Posterior cingulate gyrus (tissue), 11 donors: ENCODE measurements at places on chromosomes 1 and 21.

- no peak for DNase-seq
Measured at GRCh38 chr1:6645018-6645417, 20.4 kb downstream of the THAP3 start.

DNA sequence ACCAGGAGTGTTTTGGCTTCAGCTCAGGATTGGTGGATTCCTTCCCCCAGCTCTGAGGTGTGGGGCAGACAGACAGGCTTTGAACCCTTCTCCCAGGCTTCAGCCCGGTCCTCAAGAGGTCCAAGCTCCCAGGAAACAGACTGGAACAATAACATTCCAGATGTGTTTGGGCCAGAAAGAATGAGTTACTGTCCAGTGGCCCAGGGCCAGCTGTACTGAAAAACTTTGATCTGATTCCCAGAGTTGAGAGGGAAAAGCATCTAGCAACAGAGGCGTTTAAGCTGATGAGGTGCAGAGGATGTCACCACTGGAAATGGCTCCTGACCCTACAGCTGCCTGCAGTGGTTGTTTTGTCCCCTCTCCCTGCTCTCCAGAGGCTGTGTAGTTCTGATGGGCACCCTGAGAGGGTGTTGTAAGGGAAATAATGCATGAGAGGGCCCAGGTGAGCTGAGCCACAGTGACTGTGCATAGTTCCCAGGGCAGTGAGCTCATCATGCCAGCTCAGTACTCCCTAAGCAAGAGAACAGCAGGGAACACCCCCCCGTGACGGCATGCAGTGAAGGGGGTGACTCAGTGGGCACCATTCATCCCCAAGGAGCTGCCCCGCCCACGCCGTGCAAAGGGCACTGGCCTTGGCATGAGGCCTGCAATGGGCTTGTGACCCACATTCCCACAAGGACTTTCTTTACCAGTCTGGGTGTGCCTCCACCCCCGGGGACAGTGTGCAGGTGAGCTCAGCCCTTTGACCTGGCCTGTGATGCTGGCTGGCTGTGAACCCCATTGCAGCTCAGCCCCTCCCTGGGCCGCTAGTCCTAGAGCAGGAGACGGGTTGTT is 13.8 kb upstream of the SFN start:
- no peak for DNase-seq

- no peak for DNase-seq
Measured at GRCh38 chr1:40313958-40314720, 2.9 kb downstream of the COL9A2 start.

DNA sequence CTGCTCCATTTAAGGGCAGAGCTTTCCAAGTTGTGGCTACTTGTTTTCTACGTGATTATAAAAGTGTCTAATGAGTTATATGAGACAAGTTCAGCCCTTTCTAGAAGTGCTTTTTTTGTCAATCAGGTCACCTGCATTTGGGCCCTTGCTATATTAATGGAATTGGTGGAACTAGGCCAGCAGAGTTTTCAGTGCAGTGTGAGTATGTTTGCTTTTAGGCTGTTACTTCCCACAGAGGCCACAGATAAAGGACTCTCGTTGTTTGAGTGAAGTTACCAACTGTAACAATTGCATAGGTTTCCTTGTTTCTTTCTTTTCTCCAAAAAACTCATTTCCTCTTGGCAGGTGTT is 10.9 kb downstream of the SMAP2 start:
- DNase-seq: no peak

DNA sequence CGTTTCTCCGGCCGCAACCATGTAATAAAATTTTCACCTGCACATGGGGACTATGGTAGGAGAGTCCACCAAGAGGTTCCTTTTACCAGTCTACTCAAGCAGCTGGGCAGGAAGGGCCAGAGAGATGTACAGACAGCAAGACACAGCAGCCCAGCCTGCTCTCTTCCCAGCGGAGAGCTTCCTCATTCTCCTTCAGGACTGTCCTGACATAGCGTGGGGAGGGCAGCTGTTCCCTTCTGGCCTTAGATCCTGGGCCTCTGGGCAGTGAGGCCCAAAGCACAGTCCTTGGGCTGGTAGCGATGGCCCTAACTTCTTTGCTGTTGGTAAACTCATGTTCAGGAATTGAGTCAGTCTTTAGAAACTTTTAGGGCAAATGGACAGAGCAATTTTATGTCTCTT is 89.1 kb downstream of the BCAR3 start:
- DNase-seq: no peak

- no peak for DNase-seq
Measured at GRCh38 chr21:45819478-45820170, 161.9 kb upstream of the COL6A1 start.

- no peak for DNase-seq
Measured at GRCh38 chr1:180969434-180969833, 53.2 kb downstream of the STX6 start.

- DNase-seq: no peak
Measured at GRCh38 chr21:37552496-37553029, 186.0 kb downstream of the DYRK1A start.

DNA sequence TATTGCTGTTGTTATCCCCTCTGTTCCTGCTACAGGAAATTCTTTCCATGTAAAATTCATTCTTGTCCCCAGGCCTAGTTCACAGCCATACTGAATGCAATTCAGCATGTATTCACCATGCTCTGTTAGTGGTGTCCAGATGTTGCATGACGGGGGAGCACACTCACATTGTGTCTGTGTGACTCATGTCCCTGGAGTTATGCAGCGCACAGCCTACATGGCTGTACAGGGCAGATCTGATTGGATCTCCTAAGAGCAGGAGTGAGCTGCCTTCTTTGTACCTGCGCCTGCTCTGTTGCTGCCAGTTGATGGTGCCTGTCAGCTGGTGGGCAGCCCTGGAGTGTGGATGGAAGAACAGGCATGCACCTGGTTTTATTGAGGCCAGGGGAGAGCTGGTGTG is 17.6 kb downstream of the HTR6 start:
- DNase-seq: peak; percentile 88

GRCh38 chr1:93804412-93804811 is 74.6 kb downstream of the DNTTIP2 start:
- DNase-seq: no peak

GRCh38 chr1:56074007-56074651 is 505.2 kb downstream of the PLPP3 start:
- no peak for DNase-seq

DNA sequence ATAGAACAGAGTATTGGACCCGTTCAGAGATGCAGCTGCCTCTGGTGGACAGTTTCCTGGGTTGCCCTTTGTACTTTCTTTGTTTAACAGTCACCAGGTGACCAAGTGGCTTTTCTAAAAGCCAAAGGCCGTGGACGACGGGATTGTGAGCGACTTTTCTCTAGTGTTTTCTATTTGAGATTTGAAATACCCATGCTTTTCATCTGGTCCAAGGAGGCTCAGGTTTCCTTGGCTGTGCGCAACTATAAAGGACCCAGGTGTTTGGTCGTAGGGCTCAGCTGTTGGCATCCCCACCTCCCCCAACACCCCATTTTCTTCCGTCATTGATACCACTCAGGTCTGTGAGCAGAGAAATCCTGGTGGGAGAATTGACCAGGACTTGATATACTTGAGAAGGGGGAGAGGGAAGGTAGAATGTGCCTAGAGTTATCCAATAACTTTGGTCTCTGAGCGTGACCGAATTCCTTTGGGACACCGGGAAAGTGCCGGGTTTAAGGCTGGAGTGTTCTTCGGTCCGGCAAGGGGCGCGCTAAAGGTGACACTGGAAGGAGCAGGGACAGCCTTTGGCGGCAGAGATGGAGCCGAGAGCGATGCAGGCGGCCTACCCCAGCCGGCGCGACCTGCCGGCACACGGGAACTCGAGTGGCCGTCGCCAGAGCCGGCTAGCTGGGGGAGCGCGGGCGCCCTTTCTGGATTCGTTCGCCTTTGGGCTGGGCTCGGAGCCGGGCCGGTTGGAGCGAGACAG is 83.4 kb upstream of the BMP8A start:
- no peak for DNase-seq

DNA sequence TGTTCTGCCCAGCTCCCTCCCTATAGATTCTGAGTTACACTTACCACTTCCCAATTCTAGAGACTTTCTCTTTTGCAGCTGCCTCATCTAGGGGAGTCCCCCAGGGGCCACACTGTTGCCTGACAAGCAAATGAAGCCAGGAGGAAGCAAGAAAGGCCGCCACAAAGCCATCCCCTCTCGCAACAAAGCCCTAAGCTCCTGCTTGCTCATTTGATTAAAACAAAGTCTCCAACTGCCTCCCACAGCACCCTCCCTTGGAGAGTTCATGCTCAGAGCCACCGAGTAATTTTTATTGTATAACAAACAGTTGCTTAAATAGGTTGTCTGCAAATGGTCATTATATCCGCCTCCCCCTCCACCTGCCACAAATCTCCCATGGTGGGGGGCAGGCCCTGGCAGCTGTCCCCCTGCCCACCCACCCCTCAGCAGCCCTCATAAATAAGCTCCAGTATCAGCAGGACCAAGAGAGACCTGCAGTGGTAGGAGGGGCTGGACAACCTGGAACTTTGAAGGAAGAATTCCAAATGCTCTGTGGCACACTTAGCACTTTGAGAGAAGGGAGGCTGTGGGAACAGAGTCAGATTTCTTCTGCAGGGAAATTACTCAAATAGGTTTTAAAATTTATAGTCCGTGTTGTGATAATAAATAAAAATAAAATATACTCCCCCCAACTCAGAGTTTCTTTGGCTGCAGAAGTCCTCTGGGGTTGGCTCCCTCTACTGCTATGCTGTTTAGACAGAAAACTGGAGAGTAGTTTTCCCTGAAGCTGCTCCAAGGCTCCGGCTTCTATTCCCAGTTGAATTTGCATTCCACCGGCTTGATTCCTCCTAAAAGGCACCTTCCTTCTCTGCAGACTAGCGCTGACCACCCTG is 237.5 kb downstream of the TTLL7 start:
- DNase-seq: no peak

DNA sequence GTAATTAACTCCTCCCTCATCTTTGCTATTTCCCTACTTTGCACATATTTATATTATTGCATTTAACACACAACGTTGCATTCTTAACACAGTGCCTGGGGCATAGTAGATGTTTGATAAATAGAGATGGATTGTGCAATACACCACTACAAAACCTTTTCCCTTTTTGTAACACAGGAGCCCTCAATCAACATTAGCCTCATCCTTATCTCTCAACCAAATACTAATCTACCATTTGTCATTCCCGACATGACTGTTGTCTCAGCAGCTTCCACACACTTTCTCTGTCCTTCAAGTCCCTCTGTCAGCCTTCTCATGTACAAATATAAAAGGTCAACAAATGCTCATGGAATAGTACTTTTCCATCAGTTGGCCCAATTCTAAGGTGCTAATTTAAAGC is 78.9 kb upstream of the KCNK2 start:
- no peak for DNase-seq

DNA sequence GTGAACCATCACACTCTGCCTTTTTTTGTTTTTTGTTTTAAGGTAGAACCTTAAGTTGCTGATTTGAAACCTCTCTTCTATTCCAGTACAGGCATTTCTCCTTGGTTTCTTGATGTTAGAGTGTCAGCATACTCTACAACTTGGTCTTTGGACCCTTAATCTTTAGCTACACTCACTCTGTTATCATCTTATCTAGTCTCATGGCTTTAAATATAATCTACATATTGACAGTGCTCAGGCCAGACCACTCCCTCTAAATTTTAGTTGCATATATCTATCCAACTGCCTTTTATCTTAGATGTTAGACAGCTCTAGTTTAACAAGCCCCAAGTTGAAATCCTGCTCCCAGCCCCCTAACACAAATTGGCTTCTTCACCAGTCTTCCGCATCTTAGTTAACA is 22.1 kb downstream of the NME7 start:
- no peak for DNase-seq

DNA sequence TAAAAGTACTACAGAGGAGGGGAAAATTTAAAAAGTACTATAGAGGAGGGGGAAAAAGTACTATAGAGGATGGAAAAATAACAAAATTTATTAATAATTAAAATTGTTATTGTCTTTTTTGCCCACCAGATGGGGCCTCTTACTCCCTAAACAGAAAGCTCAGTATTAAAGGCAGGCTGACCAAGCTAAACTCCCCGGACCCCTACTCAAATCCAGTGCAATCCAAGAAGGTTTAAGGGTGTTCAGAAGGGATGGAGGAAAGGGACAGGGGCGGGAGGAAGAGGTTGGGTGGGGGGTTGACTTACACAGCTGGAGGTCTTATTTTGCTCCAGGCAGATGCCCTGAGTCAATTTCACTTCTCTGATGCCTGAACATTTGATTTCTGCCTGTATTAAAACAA is 13.7 kb downstream of the CD34 start:
- no peak for DNase-seq

DNA sequence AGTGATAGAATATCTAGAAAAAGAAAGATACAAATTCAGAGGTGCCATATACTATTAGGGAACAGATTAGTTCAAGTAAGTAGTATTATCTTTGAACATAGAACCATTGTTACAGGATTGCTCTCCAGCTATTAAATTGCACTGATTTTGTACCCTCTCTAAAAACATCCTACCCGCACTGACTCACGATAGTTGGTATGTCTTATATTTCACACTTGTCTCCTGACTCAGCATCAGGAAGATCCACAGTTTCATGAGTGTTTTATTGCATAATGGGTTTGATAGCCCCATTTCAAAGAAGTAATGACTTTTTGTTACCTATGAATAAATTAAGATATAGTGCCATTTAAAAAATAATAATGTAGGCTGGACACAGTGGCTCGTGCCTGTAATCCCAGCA is 6.0 kb downstream of the TATDN3 start:
- no peak for DNase-seq

GRCh38 chr1:117142200-117142599 is 20.7 kb upstream of the TRIM45 start:
- DNase-seq: no peak

GRCh38 chr1:62318320-62318755 is 896 bp downstream of the KANK4 start:
- no peak for DNase-seq

DNA sequence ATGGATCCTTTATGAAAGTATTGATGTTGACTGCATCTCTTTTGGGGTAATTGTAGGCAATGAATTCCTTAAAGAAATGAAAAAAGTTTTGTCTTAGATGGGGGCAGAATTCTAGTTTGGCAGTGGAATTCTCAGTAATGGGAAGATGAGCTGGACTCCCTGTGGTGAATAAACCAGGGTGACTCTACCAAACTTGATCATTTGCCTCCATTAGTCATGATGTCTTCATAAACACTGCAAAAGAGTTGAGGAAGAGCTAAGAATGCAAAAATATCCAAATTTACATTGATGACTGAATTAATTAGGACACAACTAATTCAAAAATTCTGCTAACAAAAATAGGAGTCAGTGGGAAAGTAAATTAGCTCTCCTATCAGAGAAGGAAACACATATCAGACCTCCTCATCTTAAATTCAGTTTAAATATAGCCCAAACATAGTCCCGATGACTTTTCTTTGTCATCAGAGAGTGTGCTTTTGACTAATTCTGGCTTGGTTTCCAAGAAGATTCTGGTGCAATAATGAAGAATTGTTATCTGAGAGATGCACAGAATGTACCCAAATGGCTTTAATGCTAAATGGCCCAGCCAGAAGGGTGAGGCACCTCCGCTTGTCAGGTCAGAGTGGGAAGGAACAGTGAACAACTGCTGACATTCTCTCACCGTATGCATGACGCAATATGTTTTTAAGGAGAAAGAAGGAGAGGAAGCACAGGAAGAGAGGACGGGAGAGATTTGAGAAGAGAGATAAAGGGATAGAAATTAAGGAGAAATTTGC is 525.1 kb downstream of the LMO4 start:
- no peak for DNase-seq
